ENCODE measurements at places on chromosomes 4 and X. TPM values are rescaled to one million over a fixed set of nuclear protein-coding genes. Genes with fewer than 3 reads are reported as not detected.

TCEAL7 gene
- 43.7 TPM for total RNA-seq

NEXMIF gene
- not detected for total RNA-seq

FAM53A gene
- 2.3 TPM for total RNA-seq

RAP1GDS1 gene
- 95.7 TPM for total RNA-seq

RIPPLY1 gene
- total RNA-seq, result not detected

HS6ST2 gene
- total RNA-seq, result under 0.01 TPM

SPINK2 gene
- total RNA-seq, result not detected

ATOH1 gene
- total RNA-seq, result not detected
